AG09309 (cell line): ENCODE measurements at places on chromosomes 5 and 9.

- no peak for DNase-seq
Observed at GRCh38 chr5:107670087-107670931, 428 bp downstream of the EFNA5 start.

GRCh38 chr9:126682928-126683697 is 69.4 kb downstream of the LMX1B start:
- no peak for DNase-seq

- no peak for DNase-seq
Observed at GRCh38 chr5:107651325-107651724, 19.4 kb downstream of the EFNA5 start.

DNA sequence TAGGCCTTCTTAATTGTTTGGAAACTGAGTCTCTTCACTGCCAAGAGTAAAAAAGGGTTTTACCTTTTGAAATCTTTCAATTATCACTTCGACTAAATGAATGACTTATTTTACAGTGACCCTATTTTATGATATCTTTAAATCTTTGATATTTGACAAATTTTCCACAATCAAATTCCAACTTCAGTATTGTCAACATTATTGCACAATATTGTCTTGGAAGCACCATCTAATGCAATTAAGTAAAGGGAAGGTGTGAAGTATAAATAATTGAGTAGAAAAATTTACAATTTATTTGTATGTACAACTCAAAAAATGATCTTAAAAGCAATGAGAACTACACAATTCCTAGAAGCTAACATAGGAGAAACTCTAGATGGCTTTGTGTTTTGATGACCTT is 49.2 kb downstream of the GABRA6 start:
- no peak for DNase-seq

DNA sequence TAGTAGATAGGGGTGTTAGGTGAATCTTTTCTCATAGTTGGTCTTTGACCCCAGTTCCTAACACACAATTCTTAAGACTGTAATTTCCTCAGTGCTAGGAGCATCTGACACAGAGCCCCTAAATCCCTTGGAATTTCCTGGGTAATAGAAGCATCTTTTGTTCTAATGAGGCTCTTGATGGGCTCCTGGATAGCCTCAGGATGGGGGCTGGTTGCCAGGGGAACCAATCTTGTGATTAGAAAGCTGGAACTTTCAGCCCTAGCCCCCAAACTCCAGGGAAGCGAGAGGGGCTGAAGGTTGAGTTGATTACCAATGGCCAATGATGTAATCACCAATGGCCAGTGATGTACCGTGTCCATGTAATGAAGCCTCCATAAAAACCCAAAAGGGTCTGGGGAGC is 44.5 kb downstream of the CCDC125 start:
- DNase-seq: no peak

GRCh38 chr9:72144756-72145492 is 4.3 kb upstream of the GDA start:
- DNase-seq: no peak

GRCh38 chr5:141681695-141682641 is at the start of gene ARAP3:
Gene ARAP3 (minus strand): TSS chr5:141682230. CDS start chr5:141680486, 1,744 bp downstream.
- no peak for DNase-seq

GRCh38 chr9:129436751-129437625 is 183.9 kb downstream of the C9orf50 start:
- no peak for DNase-seq

DNA sequence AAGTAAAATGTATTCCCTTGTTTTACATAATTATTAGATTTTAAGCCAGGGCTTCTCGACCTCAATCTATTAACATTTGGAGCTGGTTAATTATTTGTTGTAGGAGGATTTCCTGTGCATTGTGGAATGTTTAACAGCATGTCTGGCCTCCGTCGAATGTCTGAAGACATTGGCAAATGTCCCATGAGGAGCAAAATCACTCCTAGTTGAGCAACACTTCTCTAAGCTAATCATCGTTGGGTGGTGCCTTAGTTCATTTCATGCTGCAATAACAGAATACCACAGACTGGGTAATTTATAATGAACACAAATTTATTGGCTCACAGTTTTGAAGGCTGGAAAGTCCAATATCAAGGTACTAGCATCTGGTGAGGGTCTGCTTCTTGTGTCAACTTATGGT is 13.4 kb upstream of the VPS13A start:
- DNase-seq: peak; percentile 45

DNA sequence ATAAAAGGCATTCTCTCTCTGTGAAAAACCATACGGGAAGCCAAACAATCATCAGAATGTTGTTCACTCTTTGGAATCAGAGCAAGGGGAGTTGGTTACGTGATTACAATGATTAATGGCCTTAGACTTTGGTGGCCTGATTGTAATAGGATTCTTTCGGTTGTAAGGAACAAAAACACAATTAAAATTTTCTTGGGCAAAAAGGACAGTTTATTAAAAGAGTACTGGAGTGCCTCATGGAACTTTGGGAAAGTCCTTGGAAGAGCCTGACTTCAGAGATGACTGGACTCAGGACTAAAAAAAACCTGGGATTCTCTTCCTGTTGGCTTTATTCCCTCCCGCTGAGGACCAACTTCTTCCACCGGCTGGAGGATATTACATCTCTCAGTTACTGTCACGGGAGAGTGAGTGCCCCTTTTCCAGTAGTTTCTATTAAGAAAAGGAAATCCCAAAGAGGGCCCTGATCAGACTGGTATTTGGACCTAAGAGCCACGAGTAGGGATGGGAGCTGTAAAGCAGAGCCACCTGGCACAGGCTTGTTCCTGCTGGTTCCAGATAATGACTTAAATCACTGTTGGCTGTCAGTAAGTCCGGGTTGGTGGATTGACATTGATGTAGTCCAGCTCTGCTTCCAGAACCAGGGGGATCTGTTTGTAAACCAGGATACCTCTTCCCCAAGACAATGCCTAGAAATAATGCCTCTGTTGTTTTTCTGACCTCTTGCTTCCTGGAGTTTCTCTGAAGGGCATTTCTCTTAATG is 53.9 kb downstream of the CFAP95 start:
- peak; percentile 23 for DNase-seq

GRCh38 chr5:111016801-111017200 is 54.7 kb upstream of the TSLP start:
- DNase-seq: no peak

DNA sequence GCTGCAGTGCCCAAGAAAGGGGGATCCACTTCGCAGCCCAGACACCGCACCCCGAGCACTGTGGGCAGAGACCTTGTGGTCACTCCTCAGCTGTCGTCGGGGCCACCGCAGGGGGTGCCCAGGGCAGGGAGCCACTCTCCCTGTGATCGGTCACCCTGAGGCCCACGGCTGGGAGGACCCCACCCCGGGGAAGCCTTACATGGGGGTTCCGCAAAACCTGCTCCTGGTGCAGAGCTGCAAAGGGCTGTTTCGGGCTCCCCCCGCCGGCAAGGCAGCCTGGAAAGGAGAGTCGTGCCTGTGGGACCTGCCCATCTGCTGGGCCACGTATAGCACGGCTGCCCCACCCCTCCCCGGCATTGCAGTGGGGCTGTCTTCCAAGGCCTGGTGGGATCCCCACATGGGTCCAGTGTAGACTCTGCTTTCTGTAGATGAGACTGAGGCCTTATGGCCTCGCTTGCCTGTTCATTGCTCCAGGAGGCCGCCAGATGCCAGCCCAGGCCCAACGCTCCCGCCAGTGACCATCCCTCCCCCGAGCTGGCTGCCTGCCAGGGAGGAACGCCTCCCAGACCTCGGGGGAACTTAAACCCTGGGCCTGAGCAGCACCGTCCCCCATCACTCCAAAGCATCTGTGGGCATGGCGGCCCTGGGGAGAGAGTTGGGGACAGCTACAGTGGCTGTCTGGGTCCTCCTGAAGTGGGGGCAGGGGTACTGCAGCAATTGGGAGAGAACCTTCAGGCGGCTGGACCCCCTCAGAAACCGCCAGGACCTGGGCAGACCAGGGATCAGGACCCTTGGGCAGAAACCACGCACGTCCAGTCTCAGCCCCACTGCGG is 1.6 kb upstream of the DNLZ start:
- no peak for DNase-seq

GRCh38 chr9:124392871-124393460 is 22.3 kb downstream of the PSMB7 start:
- DNase-seq: peak; percentile 76

DNA sequence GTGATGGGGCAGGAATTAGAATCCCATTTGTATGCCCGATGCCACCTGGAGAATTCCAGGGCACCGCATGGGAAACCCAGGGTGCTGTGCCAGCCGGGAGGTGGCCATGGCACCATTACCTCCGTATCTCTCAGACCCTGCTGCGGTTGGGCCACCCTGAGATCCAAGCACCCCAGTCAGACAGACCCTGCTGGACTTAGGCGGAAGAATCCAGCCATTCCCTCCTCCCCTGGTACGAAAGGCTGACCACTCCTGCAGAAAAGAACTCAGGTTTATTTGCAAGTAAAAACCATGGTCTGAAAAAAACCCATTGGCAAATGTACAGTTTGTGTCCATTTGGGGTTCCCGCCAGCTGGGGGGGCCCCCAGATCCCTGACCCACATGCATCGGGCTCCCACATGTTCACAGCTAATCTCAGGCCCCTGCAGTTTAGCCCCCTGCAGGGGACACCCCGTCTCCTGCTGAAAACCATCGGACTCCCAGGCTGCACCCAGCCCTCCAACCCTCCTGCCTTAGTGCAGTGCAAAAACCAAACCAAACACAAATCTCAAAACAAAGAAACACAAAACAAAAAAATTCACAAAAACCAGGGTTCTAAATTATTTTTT is 23.6 kb upstream of the SARDH start:
- DNase-seq: no peak

- no peak for DNase-seq
Observed at GRCh38 chr5:131514316-131515283, 120.4 kb downstream of the RAPGEF6 start.

- DNase-seq: no peak
Observed at GRCh38 chr5:170532935-170533334, 29.1 kb downstream of the KCNIP1 start.

GRCh38 chr5:64176301-64176700 is 10.7 kb downstream of the RNF180 start:
- DNase-seq: no peak

DNA sequence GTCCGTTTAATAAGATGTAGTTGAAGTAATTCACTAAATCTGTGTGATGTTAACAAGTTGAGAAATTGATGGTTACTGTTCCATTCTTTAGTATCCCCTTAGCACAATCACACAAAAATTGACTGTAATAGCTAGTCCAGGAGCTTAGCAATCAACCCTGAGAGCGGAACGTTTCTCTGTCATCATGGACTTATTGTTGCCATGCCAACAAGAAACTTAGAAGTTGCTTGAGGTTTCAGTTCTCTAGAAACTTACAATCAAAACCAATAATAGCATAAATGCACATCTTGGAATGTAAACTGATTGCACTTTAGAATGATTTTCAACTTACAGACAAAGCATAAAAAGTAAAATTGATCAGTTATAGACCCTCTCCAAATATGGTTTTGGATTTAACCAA is 125.4 kb upstream of the ANKH start:
- DNase-seq: no peak

DNA sequence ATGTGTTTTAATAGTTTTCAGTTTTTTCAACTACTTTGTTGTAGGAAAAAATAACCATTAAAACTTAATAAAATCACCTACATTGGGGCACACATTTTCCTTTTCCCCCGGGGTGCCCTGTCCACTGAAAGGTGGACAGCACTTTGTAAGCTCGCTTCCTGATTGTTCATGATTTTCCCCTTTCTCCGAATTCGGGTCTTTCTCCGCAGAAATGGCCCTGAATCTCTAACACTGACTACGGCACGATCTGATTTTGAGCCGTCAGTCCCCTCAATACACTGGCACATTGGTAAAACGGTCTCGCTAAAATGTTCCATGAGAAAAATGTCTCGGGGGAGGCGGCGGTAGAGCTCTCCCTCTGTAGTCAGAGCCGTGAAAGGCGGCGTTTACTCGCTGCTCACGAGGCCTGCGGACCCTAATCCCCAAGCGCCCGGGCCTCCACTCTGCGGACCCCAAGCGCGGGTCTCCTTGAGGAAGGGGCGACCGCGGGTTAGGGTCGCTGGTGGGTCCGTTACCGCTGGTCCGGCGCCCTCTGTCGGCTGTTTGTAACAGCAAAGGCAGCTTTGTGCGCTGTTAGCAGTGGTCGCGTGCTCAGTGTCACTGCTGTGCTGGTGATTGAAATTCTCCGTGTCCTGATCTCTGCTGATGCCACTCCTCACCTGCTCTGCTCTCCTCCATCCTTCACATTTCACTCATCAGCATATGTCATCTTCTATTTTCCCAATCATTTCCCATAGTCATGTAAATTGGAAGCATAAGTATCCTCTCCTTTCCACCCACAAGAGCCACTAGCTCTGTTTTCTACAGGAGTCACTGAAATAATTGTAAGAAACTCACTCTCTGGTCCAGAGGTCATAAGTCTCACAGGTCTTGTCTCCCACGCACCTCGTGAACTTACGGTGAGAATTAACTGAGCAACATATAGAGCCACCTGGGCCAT is 10.8 kb upstream of the IFNA2 start:
- no peak for DNase-seq

DNA sequence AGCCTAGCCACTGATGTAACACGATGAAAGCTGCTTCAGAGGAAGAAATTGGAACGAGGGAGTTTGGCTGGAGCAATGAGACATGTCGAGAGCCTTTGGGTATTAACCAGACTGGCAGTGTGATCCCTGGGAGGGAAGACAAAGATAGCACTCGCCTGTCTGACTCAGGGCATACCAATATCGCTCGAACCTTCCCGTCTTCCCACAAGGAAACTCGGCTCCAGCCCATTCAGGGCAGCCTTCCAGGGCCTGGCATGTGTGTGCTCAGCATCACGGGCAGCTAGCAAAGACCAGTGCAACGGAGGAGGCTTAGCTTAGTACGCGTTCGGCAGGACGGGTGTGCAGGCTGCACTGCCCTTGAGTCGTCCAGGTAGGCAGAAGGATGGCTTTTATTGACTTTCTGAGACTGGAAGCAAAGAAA is 356.9 kb upstream of the WWC1 start:
- DNase-seq: peak; percentile 91
